ENCODE measurements at places on chromosomes 4 and X. TPM values are rescaled to one million over a fixed set of nuclear protein-coding genes. Genes with fewer than 3 reads are reported as not detected.

RPS6KA6 gene
- 7.1 TPM for total RNA-seq

PRDM8 gene
- 0.46 TPM for total RNA-seq

BEND4 gene
- total RNA-seq: 0.09 TPM

- no peak for DNase-seq
- peaks cover 17% of the 10 kb centered on the region for H3K4me1 ChIP-seq
- peak overlapping the region; percentile 29 for H3K27ac ChIP-seq
- peaks cover 4% of the 10 kb centered on the region for H3K27me3 ChIP-seq
- H3K36me3 ChIP-seq: no peaks in the 10 kb centered on the region
- H3K4me3 ChIP-seq: no peak overlapping the region
Measured at GRCh38 chrX:21661316-21661715, 3.2 kb upstream of the KLHL34 start.

DNA sequence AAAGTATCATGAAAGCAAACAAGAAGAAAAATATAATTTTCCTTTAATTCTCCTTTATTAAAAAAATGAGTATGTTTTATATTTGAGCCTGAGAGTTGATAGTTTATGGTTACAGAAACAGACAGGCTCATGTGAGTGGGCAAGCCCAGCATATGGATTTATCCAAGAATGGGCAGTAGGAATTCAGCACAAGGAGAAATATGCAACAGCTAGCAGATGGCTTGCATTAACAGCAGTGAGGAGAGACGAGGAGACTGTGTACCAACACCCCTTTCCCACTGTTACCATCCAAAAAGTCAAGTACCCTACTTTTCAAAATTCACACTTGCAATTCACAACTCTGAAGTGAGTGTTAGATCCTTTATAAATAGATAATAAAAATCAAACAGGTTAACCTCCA, 1760.2 kb upstream of the TENM3 start:
- no peak for DNase-seq
- H3K36me3 ChIP-seq: no peaks in the 10 kb centered on the region
- no peak overlapping the region for H3K27ac ChIP-seq
- no peaks in the 10 kb centered on the region for H3K4me1 ChIP-seq
- H3K27me3 ChIP-seq: no peaks in the 10 kb centered on the region
- H3K4me3 ChIP-seq: no peak overlapping the region

GRCh38 chr4:1404573-1405253, 1.5 kb downstream of the NKX1-1 start:
- no peaks in the 10 kb centered on the region for H3K36me3 ChIP-seq
- no peak for DNase-seq
- H3K4me1 ChIP-seq: no peaks in the 10 kb centered on the region
- H3K4me3 ChIP-seq: no peak overlapping the region
- H3K27ac ChIP-seq: no peak overlapping the region

- no peaks in the 10 kb centered on the region for H3K27me3 ChIP-seq
- no peak overlapping the region for H3K27ac ChIP-seq
- no peaks in the 10 kb centered on the region for H3K36me3 ChIP-seq
- H3K4me3 ChIP-seq: no peak overlapping the region
- H3K4me1 ChIP-seq: peaks cover 2% of the 10 kb centered on the region
- DNase-seq: no peak
Measured at GRCh38 chr4:89314291-89314690, 6.7 kb upstream of the GPRIN3 start.

Measured in lung (tissue), 17 donors.